PC-3 (cell line): ENCODE measurements at places on chromosomes 5 and 9. TPM values are rescaled to one million over a fixed set of nuclear protein-coding genes. Genes with fewer than 3 reads are reported as not detected.
A peak's percentile ranks its signal among the peaks of the same experiment; 100 is the strongest.

- no peaks in the 10 kb centered on the region for H3K27me3 ChIP-seq
- no peaks in the 10 kb centered on the region for H3K36me3 ChIP-seq
- H3K4me1 ChIP-seq, result peaks cover 19% of the 10 kb centered on the region
- H3K4me3 ChIP-seq, result no peak overlapping the region
- DNase-seq, result peak; percentile 66
- H3K27ac ChIP-seq, result peak overlapping the region; percentile 23
Measured at GRCh38 chr5:41094871-41095270, 23.7 kb upstream of the MROH2B start.

GRCh38 chr9:36328798-36329411 lies 70.7 kb upstream of the GNE start:
- H3K27ac ChIP-seq, result no peak overlapping the region
- no peaks in the 10 kb centered on the region for H3K36me3 ChIP-seq
- no peaks in the 10 kb centered on the region for H3K27me3 ChIP-seq
- peaks cover 9% of the 10 kb centered on the region for H3K4me1 ChIP-seq
- H3K4me3 ChIP-seq, result no peak overlapping the region

CSF1R gene
- not detected in 2 replicates for total RNA-seq

HSPB3 gene
- not detected in 2 replicates for total RNA-seq
